Smooth muscle cell of trachea (primary cell): ENCODE measurements at places on chromosomes 1 and 21. TPM values are rescaled to one million over a fixed set of nuclear protein-coding genes. Genes with fewer than 3 reads are reported as not detected.

The SYT14 gene
- total RNA-seq = 4.1 and 8.1 TPM in 2 replicates

The TTC24 gene
- not detected in 2 replicates for total RNA-seq

The TPR gene
- 63.0 and 90.3 TPM in 2 replicates for total RNA-seq

The GPR161 gene
- 15.3 and 26.8 TPM in 2 replicates for total RNA-seq

The RGS1 gene
- not detected in 2 replicates for total RNA-seq

The MFAP2 gene
- total RNA-seq = 16.9 and 26.5 TPM in 2 replicates
